ENCODE measurements at places on chromosomes 12 and 14. TPM values are rescaled to one million over a fixed set of nuclear protein-coding genes. Genes with fewer than 3 reads are reported as not detected.

GEMIN2 gene
- 49.6 TPM for total RNA-seq

LRRK2 gene
- 14.3 TPM for total RNA-seq

C12orf76 gene
- total RNA-seq, result 112 TPM

C12orf60 gene
- 3.7 TPM for total RNA-seq

SLC25A21 gene
- total RNA-seq, result 2.1 TPM

PROX2 gene
- total RNA-seq, result not detected

All from diencephalon (tissue), 1 donor.